ENCODE measurements at places on chromosomes 1 and 21.

- no peak for DNase-seq
Observed at GRCh38 chr1:36432616-36433015, 17.6 kb downstream of the OSCP1 start.

GRCh38 chr1:119565131-119565772 is 58.2 kb downstream of the HSD3B1 start:
- no peak for DNase-seq

GRCh38 chr1:230441183-230442029 is 15.3 kb upstream of the PGBD5 start:
- no peak for DNase-seq

- DNase-seq, result no peak
Observed at GRCh38 chr1:203677771-203678170, 51.1 kb downstream of the ATP2B4 start.

DNA sequence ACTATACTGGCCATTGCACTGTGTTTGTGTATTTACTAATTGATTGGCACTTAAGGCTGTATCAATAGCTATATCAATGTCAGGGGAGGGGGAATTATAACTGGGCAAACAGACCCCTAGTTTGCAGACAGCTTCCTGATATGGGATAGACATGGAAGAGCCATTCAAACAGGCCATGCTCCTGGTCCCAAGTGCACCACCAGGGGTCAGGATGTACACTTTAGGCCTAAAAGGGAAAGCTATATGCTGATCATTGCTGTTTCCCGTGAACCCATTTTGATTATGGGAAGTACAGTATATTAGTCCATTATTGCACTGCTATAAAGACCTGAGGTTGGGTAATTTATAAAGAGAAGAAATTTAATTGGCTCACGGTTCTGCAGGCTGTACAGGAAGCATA is 124.9 kb upstream of the BACE2 start:
- DNase-seq, result no peak

DNA sequence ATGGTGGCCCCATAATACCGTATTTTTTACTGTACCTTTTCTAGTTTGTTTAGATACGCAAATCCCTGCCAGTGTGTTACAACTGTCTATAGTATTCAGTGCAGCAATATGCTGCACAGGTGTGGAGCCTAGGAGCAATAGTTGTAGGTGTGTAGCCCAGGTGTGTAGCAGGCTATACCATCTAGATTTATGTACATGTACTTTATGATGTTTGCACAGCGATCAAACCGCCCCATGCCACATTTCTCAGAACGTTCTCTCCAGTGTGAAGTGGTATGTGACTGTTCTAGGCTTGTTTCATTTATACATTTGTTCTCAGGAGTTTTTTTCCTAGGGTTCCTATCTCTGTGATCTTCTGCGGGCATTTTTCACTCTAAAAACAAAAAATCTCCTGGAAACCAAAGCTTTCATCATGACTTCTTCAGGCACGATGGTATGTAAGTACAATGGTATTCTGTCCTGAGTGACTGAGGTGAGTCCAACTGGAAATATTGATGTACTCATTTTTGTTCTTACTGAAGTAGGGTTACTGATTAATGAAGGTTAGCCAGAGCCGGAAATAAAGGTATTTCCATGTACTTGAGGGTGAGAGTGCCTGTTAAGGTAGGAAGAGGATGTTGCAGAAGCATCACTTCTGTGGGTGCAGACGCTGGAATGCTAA is 153.0 kb downstream of the GABPA start:
- DNase-seq, result no peak

DNA sequence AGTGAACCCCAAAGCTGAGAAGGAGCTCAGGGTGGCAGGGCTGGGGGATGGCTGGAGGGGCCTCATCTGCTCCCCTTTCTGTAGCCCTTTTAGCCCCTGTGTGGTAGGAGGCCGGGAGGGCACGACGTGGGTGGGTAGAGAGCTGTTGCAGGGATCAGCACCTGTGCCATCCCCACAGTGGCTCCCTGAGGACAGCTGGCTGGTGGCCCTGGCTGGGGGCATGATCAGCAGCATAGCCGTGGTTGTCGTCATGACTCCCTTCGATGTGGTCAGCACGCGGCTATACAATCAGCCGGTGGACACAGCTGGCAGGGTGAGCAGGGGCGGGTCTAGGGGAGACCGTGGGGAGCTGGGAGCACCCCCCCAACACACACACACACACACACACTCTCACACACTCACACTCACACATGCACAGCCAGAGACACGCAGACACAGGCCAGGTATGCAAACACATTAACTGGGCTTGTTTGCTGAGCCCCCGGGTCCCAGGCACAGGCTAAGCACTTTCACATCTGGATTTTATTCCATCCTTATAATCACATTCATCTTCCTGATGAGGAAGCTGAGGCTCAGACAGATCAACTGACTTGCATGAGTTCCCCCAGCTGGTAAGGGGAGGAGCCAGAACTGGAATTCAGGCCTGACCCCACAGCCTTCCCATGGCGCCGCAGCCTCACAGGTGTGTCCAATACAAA is 2.5 kb downstream of the SLC25A34 start:
- DNase-seq, result no peak

- DNase-seq, result no peak
Observed at GRCh38 chr21:33185852-33186251, 43.9 kb upstream of the IFNAR2 start.

GRCh38 chr21:14886001-14886400 is 178.8 kb downstream of the NRIP1 start:
- DNase-seq, result no peak

- DNase-seq, result no peak
Observed at GRCh38 chr1:27031235-27032118, 18.8 kb upstream of the TENT5B start.

GRCh38 chr1:65939636-65940035 is 146.9 kb downstream of the PDE4B start:
- DNase-seq, result no peak

- DNase-seq, result no peak
Observed at GRCh38 chr1:175158170-175158591, 34.4 kb downstream of the KIAA0040 start.

- no peak for DNase-seq
Observed at GRCh38 chr1:33377756-33378155, 53.1 kb downstream of the PHC2 start.

DNA sequence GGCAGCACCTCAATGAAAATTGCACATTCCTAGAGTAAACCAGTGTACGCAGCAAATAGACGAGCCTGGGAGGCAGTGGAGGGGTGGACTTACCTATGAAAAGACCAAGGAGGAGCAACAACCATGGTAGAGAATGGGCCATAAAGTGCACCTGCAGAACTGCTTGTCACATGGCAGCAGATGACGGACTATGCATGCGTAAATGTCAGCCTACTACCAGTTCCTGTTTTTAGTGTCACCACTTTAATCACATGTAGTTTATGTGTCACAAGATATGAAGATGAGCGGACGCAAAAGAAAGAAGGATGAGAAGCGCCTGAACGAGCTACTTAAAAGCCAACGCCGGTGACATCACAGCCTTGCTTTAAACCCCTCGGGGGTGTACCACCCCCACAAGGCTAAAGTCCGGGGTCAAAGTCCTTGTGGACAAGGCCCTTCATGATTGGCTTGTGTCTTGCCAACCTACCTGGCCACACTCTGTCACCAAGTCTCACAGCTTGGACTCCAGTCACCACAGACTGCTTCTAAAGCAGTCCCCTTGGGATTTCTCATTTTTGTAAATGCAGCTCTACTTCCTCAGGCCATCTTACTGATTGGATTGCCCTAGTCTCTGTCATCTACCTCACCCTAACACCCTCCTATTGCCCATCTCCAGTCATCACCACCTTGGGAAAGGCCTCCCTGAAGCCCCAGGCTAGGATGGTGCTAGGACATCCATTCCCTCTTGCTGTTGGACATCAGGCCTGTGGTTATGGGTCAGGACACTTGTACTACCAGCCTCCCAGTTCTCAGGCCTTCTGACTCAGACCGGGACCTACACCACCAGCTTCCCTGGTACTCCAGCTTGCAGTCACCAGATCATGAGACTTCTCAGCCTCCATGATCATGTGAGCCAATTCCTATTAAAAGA is 6.0 kb upstream of the LY9 start:
- DNase-seq, result no peak

DNA sequence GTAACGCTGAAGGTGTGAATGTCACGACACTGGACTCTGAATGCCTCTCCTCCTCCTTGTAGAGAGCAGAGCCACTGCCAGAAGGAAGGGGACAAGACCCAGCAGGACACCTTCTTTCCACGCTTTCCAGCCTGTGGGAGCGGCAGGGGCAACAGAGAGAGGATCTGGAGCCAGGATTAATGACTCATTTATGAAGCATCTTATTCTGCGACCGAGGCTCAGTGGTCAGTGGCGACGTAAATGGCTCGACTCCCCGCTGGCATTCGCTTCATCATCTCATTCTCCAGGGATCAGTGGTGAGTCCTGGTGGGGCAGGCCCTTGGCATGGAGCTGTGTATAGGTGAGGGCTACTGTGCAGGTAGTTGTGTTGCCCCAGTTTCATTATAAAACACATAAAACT is 4.6 kb downstream of the SLC37A1 start:
- no peak for DNase-seq

- no peak for DNase-seq
Observed at GRCh38 chr1:64196074-64196870, 7.2 kb upstream of the UBE2U start.

GRCh38 chr1:152034654-152035538 is 1.9 kb downstream of the S100A11 start:
- DNase-seq, result peak; percentile 35

- no peak for DNase-seq
Observed at GRCh38 chr1:180805316-180805715, 107.4 kb upstream of the KIAA1614 start.

DNA sequence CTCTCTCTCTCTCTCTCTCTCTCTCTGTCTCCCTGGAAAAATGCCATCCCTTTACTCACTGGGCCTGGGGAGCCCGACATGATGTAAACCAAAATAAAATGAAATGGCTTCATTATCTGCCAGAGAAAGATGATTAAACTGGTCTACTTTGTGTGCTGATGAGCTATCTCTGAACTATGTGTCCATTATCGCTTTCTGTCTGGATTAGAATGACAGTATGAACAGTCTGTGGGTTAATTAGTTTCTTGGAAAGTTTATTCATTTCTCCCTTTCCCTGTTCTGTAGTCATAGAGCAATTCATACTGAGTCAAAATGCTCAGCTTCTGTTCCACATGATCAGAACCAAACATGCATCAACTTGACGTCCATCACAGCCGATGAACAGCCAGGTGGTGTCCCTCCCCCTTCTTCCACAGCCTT is 72.4 kb upstream of the KCND3 start:
- no peak for DNase-seq

- no peak for DNase-seq
Observed at GRCh38 chr21:17667256-17667655, 54.6 kb upstream of the BTG3 start.

DNA sequence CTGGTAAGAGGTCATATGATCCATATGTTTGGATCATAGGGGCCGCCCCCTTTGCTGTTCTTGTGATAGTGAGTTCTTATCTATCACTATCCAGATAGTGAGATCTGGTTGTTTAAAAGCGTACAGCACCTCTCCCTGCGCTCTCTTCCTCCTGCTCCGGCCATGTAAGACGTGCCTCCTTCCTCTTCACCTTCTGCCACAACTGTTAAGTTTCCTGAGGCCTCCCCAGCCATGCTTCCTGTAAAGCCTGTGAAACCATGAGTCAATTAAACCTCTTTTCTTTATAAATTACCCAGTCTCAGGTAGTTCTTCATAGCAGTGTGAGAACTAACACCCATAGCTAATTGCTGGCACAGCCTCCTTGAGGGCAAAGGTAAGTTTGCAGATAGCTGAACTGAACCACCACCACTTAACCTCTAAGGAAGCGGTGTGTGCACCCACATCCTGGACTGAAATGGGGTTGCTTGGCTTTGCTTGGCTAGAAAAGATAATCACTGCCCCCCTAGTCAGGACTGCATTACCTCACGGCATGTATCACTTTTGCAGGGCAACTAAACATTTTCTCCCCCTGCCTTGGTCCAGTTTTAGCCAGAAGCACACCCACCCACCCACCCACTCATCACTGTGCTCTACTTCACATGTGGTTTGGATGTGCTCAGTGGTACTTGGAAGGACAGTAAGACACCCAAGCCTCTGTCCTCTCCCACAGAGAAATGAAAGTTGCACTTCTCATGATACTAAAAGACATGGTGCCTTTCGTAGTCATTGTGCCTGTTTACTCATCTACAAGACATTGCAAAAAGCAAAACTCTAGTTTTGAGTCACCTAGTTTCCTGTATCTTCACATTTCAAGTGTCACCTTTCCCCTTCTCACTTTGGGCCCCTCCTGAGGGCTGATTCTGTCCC is 23.1 kb upstream of the PTAFR start:
- peak; percentile 36 for DNase-seq

GRCh38 chr21:28590026-28590425 is 402.7 kb downstream of the LTN1 start:
- DNase-seq, result no peak

- no peak for DNase-seq
Observed at GRCh38 chr1:186681801-186682200, 1.6 kb upstream of the PTGS2 start.

DNA sequence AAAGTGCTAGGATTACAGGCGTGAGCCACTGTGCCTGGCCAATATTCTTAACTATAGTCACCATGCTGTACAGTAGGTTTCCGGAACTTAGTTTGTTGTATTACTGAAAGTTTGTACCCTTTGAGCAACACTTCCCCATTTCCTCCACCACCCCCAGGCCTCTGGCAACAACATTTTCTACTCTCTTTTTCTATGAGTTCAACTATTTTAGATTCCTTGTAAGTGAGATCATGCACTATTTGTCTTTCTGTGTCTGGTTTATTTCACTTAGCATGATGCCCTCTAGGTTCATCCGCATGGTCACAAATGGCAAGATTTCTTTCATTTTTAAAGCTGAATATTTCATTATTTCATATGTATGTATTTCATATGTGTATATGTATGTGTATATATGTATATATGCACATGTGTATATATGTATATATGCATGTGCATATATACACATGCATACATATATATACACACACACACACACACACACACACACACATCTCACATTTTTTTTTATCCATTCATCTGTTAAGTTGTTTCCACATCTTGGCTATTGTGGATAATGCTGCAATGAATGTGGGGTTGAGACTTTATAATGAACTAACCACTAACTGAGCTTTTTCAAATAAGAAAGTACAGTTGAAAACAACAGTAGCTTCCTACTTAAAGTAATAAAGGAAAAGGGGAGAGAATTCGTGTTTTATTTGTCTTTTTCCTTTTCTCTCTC is 256.8 kb upstream of the C1orf105 start:
- DNase-seq, result no peak

- no peak for DNase-seq
Observed at GRCh38 chr1:156766298-156767100, 836 bp upstream of the PRCC start.

DNA sequence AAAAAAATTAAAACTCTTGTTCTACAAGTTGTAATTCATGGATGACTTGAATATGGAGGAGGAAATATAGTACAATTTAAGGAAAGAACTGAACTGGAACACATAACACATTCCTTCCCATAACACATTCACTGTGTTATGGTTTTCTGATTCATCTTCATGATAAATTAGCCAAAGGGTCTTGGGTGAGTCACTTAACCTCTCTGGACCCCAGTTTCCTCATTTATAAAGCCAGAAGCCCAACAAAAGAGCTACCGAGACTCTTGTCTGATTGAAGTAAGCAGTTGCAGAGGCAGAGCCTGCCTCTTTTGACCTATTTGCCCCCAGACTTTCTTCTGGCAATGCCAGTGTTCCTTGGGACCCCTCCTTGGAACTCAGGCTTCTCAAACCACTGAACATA is 161.9 kb upstream of the KCTD3 start:
- DNase-seq, result no peak

All from activated CD4-positive, alpha-beta T cell treated with anti-CD3 and anti-CD28 coated beads, Interleukin-2, amount 50 U/mL, for 24 hours (primary cell).